ENCODE measurements at places on chromosomes 2 and 18.

DNA sequence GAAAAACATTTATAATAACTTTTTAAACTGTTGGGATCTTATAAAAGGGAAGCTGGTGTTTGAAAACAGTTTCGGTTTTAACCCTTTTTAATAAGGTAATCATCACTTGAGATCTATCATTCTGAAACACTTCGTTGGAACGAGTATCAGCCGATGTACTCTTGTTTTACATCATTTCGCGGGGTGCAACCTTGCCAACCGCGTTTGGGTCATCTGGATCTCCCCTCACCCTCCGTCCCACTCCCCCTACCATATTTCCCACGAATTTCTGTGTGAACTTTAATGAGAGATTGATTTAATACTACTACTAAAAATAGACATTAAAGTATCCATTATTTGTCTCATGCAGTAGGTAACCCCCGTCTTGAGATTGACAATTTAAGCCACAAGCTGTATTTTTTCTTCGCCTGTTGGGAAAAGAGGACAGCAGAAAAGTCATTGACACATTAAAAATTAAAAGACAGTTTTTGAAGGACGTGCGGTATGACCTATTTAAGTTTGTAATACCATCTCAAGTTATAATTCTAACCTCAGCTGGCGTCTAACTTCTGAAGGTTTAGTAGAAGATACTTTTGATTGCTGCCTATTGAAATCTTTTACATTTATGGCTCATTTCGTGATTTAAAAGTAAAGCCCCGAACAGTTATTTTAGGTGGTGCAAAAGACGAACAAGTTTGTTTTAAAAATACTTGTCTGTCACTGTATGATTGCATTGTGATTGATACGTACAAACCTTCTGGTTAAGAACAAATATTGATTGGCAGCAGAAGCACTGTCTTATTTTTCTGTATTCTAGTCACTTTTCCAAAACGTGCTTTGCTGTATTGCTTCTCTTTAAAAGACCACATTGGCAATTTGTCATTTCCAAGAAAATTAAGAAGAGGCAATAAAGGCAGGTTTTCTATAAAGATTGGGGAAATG lies 1.5 kb downstream of the CREB1 start:
- peak; percentile 34 for DNase-seq

DNA sequence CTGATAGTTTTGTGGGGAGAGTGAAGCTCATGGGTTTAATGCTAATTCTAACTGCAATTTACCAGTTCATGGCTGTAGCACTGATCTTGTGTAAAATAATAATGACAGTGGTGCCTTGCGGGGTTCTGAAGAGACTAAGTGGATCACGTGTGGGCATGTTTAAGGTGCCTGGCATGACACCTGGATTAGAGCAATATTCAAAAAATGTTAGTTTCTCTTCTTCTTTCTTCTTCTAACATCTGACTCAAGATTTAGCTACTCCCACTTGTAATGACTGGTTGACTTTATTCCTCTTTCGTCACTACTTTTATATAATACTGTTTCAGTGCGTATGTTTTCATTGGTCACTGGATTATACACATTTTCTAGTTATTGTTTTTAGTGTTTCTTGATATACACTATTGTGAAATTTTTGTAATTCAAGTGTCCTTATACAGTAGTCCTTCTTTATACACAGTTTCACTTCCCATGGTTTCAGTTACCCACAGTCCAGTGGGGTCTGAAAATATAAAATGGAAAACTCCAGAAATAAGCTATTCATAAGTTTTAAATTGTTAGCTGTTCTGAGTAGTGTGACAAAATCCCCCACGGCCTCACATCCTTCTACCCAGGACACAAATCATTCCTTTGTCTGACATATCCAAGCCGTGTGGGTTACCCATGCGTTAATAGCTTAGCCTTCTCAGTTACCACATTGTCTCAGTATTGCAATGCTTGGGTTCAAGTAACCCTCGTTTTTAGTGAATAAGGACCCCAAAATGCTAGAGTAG lies 662.2 kb upstream of the CNTNAP5 start:
- DNase-seq = no peak

DNA sequence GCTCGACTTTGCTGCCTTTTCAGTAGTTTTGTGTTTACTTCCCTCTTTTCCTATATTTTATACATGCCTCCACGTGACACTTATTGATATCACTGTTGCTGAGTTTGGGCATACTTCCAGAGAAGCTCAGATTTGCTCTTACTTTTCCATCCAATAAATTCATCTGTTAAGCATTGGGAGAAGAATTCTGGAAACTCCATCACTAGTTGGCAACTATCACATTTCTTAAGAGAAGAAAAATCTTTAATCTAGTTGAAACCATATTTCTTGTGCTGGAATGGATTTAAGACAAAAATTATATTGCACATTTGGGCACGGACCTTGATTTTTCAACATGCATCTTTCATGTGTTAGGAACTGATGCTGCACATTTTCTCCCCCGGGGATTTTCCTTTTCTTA lies 52.6 kb upstream of the CPO start:
- no peak for DNase-seq

- DNase-seq = no peak
Observed at GRCh38 chr2:231425811-231426703, 30.5 kb downstream of the B3GNT7 start.

DNA sequence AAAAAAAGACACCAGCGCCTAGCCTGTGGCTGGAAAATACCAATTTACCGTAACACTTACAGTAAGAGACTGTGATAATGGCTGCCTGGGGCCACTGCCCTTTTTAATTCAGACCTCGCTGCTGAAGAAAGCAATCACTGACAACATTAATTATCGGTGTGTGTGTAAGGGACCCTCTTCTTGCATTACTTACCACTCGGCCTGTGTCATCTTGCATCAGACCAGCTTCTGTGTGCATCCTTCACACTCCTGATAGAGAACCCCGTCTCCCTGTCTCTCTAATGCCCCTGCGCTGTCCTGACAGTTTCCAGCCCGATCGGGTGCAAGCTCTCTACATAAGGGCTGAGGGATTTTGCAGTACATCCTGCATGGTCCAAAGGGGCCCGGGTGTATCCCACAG lies 124.4 kb downstream of the ZNF516 start:
- no peak for DNase-seq

- peak; percentile 34 for DNase-seq
Observed at GRCh38 chr18:35267161-35267651, 22.8 kb downstream of the ZSCAN30 start.

DNA sequence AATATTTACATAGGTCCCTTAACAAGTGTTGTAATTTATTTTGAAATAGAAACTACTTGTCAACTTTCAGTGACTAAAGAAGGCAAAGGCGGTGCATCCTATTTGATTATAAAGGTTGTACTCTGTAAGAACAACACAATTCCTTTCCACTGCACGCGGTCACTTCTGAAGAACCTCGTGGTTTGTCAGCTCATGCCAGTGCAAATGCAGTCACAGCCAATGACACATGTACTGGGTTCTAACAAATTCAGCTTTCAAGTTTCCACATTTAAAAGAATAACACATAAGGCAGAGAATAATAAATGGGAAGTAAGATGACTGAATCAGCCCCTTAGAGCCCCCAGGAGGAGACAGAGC lies 39.7 kb downstream of the CYB5A start:
- peak; percentile 85 for DNase-seq

DNA sequence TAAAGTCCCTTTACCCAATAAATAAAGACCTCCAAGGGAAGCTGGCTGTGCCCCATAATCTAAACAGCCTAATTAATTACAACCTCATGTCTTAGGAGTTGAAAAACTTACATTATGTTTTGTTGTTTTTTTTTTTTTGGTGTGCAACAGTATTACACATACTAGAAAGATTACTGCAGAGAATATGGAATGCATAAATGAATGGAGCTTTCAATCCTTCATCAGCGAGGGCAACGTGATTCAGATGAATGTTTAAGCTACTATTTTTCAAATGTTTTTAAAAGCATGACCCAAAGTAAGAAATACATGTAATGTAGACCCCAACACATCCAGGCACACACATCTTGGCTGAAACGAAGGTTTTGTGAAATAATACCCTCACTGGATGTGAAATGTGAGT lies 167.1 kb upstream of the FN1 start:
- peak; percentile 11 for DNase-seq

DNA sequence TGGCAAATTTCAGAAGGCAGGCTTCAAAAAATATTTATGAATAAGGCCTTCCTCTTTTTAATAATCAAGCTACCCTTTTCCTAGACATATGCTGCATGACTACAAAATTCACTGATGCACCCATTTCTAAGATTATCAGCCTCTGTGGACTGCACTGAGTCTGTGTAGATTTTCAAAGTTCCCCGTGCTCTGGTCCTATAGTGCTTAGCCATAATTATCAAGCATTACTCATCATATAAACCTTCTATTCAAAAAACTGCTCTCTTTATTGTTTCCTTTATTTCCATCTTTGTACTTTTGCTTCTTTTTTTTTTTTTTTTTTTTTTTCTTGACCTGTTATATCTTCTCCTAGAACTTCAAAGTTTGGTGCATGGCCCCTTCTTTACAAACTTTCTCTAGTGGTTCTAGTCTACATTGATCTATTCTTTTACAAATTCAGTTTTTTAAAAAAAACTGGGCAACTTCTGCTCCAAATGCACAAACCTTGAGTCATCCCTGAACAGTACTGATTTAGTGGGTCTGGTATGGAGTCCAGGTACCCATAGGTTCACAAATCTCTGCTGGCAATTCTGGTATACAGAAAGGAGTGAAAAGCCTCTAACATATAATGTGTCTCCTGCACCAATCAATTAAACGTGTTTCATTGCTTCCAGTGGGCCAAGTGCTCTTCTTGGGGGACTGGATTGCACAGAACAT lies 481.9 kb downstream of the NUP35 start:
- DNase-seq = no peak

DNA sequence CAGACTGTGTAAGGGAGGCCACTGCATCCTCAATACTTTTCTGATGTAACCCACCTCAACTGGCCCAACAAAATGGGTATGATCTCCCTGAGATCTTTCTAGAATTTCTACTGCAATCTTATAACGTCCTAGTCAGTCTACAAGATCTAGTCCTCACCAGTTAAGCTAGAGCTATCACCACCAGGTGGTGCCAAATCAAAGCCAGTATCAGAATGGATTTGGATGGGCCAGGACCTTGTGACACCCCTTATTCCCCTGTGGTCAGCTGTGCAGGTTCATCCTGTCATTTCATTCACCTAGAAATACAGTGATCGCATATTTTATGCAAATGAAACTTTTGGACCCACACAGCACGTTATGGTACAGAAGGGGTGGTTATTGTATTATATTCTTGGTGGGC lies 90.3 kb downstream of the OLA1 start:
- DNase-seq = peak; percentile 60

DNA sequence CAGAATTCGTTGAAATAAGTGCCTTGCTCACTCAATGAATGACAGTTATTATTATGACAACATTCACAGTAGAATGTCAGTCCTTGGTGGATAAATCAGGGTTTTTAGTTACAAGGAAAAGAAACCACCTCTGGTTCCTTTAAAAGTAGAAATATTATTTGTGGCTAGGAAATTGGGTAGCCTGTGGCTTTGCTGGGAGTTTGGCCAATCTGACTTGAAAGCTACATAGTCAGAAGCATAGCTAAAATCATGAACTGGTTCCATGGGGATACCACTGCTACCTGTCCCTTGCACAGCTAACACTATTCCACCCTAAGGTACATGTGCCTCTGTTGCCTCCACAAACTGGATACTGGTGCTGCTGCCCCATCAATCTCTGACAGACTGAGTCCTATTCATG lies 12.8 kb upstream of the SMCHD1 start:
- DNase-seq = no peak

DNA sequence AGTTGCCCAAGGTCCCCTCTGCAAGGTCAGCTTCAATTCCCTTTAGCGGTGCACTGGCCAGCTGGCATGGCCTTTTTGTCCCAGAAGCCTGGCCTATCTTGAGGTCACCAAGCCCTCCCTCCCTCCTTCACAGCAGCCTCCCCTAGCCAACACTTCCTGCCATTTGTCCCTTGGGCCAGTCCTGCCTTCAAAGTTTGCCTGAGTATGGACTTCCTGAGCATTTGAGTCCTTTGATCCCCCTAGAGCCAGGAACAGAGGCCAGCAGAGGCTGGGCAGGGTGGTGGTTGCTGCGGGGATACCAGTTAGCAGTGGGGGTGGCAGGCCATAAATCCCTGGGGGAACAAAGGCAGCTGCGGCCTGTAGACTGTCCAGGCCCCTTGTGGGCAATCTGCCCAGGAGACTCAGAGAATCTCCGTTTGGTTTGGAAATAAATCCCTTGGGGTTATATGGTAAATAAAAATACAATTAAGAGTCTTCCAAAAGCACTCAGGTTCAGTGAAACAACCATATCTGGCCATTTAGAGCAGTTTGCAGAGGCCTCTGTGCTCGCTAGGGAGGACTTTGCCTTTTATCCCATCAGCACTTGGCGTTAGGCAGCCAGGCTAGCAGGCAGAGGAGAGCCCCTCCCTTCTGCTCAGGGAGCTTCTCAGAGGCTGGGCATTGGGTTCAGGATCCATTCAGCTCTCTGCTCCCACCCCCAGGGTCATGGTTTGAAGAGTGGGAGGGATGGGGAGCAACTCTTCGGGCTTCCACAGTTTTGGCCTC lies 3.1 kb upstream of the HES6 start:
- DNase-seq = peak; percentile 11

GRCh38 chr2:137969418-137969765 lies 5.1 kb downstream of the HNMT start:
- DNase-seq = peak; percentile 97

- peak; percentile 10 for DNase-seq
Observed at GRCh38 chr2:12110074-12110473, 363.6 kb downstream of the LPIN1 start.

GRCh38 chr2:71941726-71942525 lies 205.7 kb downstream of the CYP26B1 start:
- no peak for DNase-seq
